ENCODE measurements at places on chromosomes 3 and 15.

DNA sequence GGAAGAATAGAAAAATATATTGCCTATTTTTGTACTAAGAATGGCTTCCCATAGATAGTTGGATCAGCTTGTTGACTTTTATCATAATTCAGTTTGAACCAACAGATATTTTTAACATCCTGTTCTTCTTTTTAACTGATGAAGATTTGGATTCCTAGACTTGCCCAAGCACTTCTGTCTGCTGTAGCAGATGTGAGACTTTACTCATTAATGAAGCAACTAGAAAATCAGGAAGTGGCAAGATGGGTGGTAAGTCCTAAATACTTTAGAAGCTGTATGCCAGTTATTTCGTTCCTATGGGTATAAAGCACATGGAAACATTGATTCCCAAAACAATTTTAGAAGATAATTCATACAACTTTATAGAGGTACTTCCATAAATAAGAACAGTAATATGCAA lies 8.4 kb downstream of the PIGB start:
- DNase-seq, result no peak

- no peak for DNase-seq
Observed at GRCh38 chr3:155648013-155648591, 96.8 kb downstream of the PLCH1 start.

DNA sequence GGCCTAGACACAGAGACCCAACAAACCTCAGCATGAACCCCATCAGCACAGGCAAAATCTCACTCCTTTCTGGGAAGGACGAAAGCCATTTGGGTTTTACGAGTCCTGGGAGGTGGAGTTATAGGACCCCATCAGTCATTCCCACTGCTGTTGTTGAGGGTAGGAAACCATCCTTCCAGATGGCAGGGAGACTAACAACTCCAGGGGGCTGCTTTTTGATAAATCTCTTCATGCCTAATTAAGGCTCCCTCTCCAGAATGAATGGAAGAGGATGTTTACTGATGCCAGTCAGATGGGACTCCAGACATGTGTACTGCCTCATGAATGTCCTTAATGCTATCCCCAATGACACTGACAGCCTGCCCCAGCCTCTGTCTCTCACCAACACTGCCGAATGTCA lies 75.3 kb downstream of the ST8SIA2 start:
- no peak for DNase-seq

DNA sequence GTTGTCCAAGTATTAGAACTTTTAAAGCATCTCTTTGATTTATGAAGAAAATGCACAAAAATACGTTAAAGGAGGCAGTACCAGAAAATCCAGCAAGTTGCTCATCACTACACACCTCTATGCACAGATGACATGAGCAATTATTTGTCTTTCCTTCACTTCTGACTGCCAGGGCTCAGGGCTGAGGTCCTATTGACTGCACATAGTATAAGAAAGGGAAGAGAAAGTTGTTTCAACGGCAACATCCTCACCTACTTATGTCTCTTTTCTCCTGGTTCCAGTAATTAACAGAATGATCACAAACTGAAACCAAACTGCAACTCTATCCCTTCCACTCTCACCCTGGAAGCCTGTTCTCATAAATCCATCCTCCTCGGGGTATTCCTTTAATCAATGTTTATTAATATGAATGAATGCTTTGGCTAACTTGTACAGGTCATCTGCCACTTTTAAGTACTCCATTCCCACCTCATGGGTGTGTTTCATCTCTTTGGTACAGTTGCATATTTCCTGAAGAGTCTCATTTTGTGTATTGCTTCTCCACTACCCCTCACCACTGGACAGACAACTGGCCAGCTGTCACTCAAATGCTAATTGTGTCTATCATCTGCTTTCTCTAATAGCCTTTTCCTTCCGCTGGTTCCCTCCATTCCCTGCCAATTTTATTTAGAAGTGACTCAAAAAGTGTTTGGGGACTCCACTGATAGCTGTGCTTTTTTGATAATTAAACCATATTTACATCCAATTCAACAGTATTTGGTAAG lies 34.5 kb downstream of the RAB27A start:
- no peak for DNase-seq

GRCh38 chr15:42210696-42211095 lies 2.6 kb upstream of the VPS39 start:
- DNase-seq, result no peak

GRCh38 chr3:124097362-124098131 lies 105.6 kb upstream of the ROPN1 start:
- DNase-seq, result no peak

DNA sequence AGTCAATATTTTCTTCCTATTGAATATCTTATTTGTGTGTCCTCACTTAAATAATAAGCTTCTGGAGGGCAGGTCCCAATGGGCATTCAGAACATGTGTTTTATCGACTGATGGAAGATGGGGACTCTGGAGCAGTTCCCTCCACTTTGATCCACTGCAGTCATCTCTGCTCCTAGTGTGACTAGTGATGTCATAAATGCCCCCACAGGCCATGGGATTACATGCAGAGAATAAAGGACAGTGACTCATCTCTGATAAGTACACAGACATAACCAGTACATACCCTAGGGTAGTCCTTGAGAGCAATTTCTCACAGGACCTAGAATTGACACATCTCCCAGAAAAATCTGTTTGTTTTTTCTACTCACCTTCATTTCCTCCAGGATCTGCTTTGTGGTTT lies 49.4 kb upstream of the FMN1 start:
- no peak for DNase-seq

DNA sequence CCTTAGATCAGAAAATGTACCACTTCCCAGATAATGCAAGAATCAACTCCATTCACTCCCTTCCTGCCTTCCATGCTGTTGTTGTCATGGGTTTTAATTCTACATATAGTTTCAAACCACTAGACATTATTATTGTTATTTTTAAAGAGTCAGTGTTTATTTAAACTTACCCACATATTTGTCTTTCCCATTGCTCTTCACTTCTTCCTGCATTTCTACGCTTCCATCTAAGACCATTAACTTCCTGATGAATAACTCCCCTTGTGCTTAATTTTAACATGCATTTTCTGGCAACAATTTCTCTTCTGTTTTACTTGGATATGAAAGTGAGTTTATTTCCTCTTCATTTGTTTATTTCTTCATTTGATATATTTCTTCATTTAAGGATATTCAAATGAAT lies 127.1 kb upstream of the FHIT start:
- DNase-seq, result no peak

DNA sequence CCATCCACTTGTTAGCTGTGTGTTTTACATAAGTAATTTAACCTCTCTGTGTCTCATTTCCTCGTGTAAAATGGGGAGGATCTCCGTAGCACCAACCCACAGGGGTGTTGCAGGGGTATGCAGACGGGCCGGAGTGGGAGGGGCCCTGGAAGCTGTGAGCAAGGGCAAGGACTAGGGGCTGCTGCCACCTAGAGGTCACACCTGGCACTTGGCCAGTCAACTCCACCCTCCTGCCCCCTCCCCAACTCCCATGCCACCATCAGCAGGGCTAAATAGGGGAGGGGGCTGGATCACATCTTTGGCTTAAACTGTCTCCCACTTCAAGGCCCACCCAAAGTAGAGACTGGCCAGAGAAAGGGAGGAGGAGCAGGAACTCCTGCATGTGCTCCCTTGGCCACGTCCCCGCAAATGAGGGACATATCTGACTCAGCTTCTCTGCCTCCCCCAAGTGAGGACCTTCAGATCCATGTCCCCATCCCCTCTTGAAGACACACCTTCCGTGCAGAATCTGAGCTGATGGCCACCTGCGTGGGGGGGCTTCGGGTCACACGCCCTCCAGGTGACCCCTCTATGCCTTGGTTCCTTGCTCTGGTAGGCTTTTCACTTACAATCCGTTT lies 2.6 kb downstream of the CCDC9B start:
- peak; percentile 69 for DNase-seq

DNA sequence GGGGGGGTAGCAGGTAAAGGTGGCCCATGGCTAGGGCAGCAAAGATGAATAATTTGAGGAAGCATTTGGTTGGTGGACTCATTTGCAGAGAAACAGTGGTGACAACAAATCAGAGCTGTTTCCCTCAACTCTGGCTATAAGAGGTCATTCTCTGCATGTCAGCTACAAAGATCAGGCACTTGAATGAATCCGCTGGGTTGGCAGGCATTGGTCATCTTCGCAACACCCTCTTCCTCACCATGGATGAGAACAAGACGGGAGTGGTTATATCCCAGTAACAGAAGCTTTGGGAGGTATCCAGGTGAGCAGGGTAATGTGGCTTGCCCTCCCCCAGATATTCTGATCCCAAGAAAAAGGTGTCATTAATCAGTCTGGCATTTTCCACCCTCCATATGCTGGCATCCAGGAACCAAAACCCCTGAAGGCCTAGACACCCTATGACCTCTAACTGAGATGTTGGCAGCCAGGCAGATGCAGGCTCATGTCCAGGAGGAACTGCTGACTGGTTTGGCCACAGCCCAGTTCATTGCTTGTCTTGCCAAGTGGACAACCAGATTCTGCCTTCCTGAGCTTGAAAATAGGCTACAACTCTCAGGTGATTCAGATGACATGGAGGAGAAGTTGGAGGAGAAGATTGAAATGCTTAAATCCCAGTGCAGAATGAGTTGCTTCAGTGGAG lies 108.9 kb upstream of the TRIM42 start:
- DNase-seq, result no peak

GRCh38 chr15:25176616-25176923 lies 221.8 kb downstream of the SNRPN start:
- no peak for DNase-seq

- DNase-seq, result no peak
Observed at GRCh38 chr3:172150913-172151650, 111.7 kb downstream of the FNDC3B start.

DNA sequence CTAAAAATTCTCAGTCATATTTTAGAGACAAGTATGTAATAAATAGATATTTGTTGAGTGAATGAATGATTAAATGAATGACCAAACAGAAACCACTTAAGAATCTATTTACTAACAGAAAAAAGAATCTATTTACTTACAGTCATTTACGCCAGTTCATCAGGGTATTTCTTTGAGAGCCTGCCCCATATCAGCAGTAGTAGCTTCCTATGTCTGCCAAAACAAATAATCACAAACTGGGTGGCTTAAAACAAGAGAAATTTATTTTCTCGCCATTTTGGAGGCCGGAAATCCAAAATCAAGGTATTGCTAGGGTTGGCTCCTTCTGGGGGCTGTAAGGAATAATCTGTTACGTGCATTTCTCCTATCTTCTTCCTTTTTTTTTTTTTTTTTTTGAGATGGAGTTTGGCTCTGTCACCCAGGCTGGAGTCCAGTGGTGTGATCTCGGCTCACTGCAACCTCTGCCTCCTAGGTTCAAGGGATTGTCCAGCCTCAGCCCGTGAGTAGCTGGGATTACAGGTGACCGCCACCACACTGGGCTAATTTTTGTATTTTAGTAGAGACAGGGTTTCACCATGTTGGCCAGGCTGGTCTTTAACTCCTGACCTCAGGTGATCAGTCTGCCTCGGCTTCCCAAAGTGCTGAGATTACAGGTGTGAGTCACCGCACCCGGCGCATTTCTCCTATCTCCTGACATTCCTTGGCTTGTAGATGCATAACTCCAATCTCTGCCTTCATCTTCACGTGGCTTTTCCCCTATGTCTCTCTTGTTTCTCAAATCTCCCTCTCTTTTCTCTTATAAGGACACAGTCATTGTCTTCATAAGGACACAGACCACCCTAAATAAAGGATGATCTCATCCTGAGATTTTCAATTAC lies 65.2 kb upstream of the SPPL2A start:
- DNase-seq, result no peak

GRCh38 chr3:190807719-190808375 lies 54.6 kb downstream of the GMNC start:
- DNase-seq, result no peak

DNA sequence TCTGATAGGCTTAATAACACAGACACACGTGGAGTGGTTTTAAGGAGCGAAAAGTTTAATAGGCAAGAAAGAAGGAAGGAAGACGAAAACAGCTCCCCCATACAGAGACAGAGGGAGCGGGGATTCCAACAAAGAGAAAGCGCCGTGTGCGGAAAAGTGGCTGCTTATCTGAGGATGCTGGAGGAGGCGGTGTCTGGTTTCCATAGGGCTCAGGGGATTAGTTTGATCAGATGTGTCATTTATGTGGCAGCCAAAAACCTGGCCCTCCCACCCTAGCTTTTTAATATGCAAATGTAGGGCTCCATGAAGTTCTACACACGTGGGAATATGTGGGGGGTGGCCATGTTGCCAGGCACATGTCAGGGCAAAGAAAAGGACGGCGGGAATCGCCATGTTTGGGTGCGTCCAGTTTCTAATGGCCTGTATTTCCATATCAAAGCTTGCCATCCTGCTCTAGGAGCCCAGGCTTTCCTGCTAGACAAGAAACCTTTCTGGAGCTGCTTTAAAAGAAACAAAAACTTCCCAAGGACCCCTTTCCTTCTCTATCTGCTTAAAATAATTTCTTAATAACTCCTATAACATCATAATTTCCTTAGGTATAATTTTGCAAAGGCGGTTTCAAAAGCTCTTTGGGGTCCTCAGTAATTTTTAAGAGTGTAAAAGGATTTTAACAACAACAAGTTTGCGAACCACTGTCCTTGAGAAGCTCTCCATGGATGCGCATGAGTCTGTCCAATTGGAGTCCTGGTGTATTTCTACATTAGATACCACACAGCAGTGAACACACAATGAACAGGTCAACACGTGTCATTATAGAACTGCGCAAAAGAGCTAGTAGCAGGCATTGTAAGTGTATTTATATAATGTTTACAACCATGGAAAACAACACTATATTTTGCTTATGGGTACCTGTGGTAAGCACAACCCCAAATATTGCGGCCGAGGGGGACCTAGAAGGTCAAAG lies 622 bp upstream of the ZNF589 start:
- no peak for DNase-seq

GRCh38 chr3:95613993-95614392 lies 1200.4 kb upstream of the EPHA6 start:
- no peak for DNase-seq

- no peak for DNase-seq
Observed at GRCh38 chr3:87333393-87333892, 57.1 kb upstream of the POU1F1 start.

GRCh38 chr3:189530822-189531221 lies 100.4 kb upstream of the TP63 start:
- no peak for DNase-seq

GRCh38 chr15:91302588-91303439 lies 202.8 kb downstream of the SV2B start:
- DNase-seq, result no peak

DNA sequence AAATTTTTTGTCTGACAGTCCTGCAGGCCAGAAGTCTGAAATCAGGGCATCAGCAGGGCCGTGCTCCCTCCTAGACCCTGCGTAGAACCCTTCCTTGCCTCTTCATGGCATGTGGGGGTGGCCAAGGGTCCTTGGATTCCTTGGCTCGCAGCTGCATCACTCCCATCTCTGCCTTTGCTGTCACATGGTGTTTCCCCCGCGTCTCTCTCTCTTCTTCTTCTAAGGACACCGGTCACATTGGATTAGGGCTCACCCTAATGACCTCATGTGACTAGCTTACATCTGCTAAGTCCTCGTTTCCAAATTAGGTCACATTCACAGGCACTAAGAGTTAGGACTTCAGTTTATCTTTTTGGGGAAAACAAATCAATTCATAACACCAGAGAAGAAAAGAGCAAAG lies 12.0 kb downstream of the SLCO3A1 start:
- DNase-seq, result no peak

GRCh38 chr3:130950124-130950523 lies 56.2 kb downstream of the ATP2C1 start:
- DNase-seq, result no peak

GRCh38 chr3:29899021-29899420 lies 618.1 kb downstream of the RBMS3 start:
- DNase-seq, result no peak

- no peak for DNase-seq
Observed at GRCh38 chr3:39005295-39005694, 46.4 kb downstream of the SCN11A start.

Measured in stimulated activated CD4-positive, alpha-beta T cell treated with anti-CD3 and anti-CD28 coated beads, Interleukin-15, amount 100 ng/mL, for 1 hour (primary cell).